ENCODE measurements at places on chromosomes 1 and 21. TPM values are rescaled to one million over a fixed set of nuclear protein-coding genes. Genes with fewer than 3 reads are reported as not detected.

GRCh38 chr1:96682056-96682455 is 39.5 kb upstream of the PTBP2 start:
- DNase-seq, result no peak

GRCh38 chr1:25873120-25873519 is 2.4 kb downstream of the PAQR7 start:
- no peak for DNase-seq

DNA sequence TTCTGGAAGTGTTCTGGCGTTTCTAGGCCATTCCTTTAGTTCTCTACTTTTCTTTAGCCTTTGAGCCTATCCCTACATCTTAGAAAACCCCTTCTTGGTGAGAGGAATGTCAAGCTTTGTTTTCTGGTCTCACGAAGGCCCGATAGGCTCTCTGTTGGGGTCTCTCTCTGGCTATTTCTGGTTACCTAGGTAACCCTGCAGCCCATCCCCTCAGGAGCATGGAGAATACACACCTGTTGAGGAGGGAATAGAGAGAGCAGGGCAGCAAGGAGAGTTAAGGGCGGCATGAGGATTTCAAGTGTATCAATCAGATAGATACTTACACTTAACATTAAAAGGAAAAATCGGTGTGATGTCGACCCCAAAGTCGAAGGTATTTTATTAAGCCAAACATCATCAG is 45.7 kb downstream of the LRRC8D start:
- DNase-seq, result no peak

GRCh38 chr1:195185736-195186135 is 1422.5 kb downstream of the KCNT2 start:
- no peak for DNase-seq

GRCh38 chr1:89953929-89954328 is 41.0 kb upstream of the ZNF326 start:
- no peak for DNase-seq

DNA sequence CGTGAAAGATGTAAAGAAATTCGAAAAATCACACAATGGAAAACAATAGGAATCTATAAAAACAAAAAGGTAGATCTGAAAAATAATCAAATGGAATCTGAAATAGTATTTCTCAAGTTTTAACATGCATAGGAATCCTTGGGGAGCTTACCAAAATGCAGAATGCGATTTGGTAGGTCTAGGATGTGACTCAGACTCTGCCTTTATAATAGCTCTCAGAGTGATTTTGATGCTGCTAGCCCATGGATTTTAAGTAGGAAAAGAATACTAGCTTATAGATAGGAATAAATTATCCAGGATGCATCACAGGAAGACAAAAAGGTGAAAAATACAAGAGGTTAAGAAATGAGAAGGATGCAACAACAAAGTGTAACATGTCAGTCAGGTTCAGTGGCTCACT is 14.1 kb upstream of the RABGGTB start:
- no peak for DNase-seq

GRCh38 chr1:169390303-169390702 is 22.3 kb downstream of the BLZF1 start:
- no peak for DNase-seq

Gene KCNE2
- total RNA-seq, result 0.37 TPM

- DNase-seq, result no peak
Observed at GRCh38 chr1:18352636-18353265, 128.0 kb upstream of the KLHDC7A start.

Gene LEFTY2
- total RNA-seq, result 3.2 TPM

DNA sequence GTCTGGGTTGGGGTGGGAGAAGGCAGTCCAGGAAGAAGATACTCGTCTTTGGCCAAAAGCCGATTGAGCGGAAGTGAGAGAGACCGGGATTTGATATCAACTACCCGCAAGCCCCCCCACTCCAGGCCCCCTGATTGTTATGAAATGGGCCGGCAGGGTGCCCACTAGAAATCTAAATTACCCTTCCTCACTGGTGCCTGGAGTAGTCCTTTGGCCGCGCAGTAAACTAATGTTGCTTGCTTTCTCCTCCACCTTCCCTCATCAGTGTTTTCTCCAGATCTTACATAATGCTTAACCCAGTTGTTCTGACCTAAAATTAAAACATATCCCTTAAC is 119.2 kb upstream of the BARHL2 start:
- DNase-seq, result no peak

GRCh38 chr1:203187689-203188264 is 1.3 kb upstream of the CHI3L1 start:
- no peak for DNase-seq

DNA sequence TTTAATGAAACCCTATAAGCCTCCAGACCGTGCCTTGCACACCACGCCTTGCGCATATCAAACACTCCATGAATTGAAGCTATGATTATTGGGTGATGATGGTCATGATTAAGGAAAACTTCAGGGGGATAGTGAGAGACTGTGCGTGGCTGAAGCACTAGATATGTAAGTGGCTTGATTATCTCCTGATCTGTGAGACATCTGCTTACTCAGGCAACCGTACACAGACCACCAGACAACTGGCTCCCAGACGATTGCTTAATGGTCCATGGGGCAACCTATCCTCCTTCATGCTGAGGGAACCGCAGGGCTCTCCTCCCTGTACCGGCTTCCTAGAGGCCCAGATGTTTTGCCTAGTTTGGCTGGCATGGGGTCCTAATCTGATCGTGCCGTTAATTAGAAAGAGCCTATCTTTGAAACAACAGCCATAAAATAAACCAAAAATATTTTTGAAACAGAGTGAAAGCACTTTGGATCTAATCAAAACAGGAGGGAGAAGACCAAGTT is 51.6 kb downstream of the IRF2BP2 start:
- no peak for DNase-seq

All from H1 (cell line).